AG08396 (cell line): ENCODE measurements at places on chromosomes 5 and 9.

DNA sequence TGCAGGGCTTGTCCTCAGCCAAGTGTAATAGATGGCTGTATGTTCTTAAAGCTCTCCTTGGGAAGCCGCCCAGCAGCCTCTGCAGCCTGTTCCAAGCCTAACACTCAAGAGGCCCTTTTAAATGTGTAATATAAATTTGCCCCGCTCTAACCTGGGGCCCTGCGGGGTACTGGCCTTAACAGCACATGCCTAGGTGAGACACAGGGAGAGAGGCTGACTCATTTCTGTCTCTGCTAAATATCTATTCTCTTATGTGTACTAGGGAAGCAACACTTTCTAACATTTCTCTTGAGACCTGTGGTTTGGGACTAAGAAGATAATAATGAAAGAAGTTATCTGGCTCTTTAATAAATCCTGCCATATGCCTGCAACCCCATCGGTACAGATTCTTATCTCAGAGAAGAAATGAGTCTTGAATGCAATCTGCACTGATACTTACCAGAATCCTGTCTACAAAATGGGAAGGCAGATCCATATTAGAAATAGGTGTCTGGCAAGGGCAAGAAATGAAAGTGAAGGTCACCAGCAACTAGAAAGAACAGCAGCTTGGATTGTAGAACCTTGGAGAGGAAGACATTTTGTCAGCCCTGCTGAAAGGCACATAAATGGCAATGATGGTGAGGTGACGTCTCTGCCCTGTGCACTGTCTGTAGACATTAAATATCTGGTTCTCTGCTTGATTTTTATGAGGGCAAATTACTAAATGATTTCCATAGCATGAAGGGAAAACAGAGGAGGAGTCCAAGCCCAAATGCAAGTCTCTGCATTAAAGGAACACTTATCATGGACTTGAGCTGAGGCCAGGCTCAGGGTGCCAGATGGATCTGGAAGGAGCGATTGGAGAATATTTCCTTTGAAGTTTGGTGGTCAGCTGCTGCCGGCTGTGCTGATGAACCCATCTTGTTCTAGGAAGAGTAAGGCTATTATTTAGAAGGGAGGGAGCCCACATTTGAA lies 14.5 kb upstream of the TGFBI start:
- DNase-seq = no peak

DNA sequence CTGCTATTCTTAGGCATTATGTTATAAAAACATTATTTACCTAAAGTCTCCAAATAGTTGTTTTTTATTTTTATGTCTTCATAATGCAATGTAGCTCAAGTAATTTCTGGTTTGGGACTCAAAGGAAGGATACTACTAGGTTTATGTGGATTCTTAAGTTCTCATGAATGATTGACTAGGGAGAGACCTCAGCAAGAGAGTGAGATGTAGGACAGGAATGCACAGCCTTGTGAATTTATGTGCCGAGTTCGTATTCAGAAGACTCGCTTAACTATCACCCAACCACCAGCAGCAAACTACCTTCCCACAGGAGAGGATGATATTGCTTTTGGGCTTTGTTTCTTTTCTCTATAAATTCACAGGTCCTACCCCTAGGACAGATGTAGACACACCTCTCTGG lies 282.9 kb downstream of the ARHGEF28 start:
- DNase-seq = no peak

GRCh38 chr9:76985581-76985980 lies 33.9 kb upstream of the FOXB2 start:
- DNase-seq = no peak

DNA sequence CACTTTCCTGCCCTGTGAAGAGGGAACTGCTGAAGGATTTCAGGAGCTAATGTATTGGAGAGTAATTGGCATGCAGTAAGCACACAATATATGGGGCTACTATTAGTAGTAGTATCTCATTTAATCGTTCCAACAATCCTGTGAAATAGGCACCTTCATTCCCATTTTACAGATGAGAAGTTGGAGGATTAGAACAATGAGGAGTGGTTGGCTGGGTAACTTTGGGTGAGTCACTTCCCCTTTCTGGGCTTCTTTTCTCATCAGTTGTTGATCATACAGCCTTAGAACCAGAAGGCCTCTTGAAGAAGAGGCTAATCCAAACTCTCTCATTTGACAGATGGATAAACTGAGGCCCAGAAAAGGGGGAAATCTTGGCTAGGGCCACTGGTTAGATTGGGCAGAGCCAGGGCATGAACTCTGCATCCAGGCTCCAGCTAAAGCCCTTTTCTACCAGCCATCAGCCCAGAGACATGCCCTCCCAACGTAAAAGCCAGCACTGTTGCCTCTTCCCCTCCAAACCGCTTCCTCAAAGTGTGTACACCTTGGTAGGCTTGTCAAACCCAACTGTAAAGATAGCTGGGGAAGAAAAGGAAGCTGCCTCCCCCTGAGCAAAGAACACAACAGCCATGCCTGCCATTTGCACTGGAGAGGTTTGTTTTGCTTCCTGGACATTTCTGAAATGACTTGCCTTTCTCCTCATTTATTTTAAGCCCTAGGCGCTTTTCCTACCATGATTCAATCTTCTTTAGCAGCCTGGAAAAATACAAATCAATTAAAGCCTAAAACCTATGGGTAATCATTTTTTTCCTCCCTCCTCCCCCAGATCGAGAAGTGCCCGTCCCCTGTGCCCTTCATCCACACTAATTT lies 992 bp downstream of the SPACA9 start:
- DNase-seq = no peak

DNA sequence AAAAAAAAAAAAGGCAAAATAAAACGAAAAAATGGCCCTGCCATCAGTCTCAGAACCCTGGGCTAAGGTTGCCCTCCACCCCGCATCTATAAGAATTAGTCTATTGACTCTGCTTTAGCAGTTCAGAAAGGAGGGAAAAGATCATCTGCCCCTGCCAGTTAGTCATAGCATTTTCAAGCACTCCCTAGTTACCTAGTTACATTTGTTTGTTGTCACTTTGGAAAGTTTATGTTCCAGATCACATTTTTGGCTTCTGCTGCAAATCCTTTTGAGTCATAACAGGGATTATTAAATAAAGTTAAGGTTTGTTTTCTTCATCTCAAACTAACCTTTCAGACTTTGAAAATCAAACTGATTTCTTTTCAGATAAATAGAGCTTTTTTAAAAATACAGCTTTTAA lies 52.1 kb downstream of the AQP7 start:
- peak; percentile 76 for DNase-seq

DNA sequence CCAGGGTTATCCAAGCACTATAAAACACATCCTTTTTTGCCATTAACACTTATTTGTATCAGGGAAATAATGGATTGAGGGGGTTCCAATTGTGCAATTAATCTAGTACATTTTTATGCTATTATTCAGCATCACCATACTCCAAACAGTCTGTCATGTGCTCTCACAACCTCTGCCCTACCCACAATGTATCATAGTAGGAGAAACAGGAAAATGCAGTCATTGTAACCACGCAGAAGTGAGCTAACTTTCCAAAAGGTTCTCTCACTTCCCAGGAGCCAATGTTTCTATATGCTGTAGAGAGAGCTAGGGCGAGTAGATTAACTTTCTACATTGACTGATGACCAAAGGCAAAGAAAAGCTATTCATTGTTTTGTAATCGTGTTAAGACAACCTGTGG lies 29.8 kb downstream of the DAB2 start:
- DNase-seq = peak; percentile 26

GRCh38 chr5:55681301-55681700 lies 30.8 kb downstream of the SLC38A9 start:
- no peak for DNase-seq
